Endodermal cell (in vitro differentiated cells): ENCODE measurements at places on chromosomes 4 and X. TPM values are rescaled to one million over a fixed set of nuclear protein-coding genes. Genes with fewer than 3 reads are reported as not detected.
A peak's percentile ranks its signal among the peaks of the same experiment; 100 is the strongest.

DNA sequence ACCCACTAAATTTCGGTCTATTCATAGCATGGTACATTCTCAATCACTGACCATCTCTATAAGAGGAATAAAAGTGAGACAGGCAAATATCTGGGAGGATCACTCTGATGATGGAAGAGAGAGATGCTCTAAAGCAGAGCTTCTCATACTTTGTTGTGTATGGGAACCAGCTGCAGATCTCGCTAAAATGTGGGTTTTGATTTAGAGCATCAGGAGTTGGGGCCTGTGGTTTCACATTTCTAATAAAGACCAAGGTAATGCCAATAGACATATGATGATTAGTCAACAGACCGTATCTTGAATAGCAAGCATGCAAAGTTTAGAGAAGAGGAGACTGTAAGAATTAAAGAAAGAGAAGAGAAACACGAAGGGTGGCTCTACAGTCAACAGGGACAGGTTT is 107.4 kb upstream of the FTHL17 start:
- DNase-seq, result no peak

- no peak for DNase-seq
Observed at GRCh38 chr4:17875402-17876070, 64.8 kb downstream of the NCAPG start.

DNA sequence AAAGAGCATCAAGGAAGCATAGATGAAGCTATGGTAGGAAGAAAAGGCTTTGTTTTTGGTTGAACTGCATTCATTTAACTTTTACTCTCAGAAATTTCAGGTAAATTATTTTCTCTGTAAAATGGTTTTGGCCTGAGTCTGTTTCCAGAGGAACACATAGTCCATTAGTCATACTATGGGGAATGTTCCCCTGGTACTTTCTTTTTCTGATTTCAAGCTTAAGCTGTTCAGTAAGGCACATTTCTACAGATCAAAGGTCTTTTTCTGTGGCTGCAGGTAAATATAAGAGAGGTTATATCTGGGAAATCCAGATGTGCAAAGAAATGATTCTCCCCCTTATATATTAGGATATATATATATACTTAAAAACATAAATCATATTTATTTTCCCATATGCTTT is 1744.4 kb upstream of the ADGRL3 start:
- DNase-seq, result no peak

GRCh38 chr4:31272331-31273061 is 552.3 kb downstream of the PCDH7 start:
- DNase-seq, result no peak

The FGG gene
- 0.54 to 0.90 TPM (median 0.89 TPM) in 3 replicates for total RNA-seq

The TLR2 gene
- total RNA-seq, result 0.43 and 0.53 TPM in 2 replicates

- DNase-seq, result peak; percentile 84
Observed at GRCh38 chr4:1072830-1073446, 40.4 kb downstream of the RNF212 start.
